ENCODE measurements at places on chromosomes 1 and 21. TPM values are rescaled to one million over a fixed set of nuclear protein-coding genes. Genes with fewer than 3 reads are reported as not detected.
A peak's percentile ranks its signal among the peaks of the same experiment; 100 is the strongest.

Gene CFAP107
- polyA plus RNA-seq = 0.13 TPM

Gene AMY2A
- polyA plus RNA-seq = not detected

Gene LPAR3
- polyA plus RNA-seq = 17.1 TPM

Gene SELE
- polyA plus RNA-seq = not detected

Gene KRTAP12-2
- 0.46 TPM for polyA plus RNA-seq

DNA sequence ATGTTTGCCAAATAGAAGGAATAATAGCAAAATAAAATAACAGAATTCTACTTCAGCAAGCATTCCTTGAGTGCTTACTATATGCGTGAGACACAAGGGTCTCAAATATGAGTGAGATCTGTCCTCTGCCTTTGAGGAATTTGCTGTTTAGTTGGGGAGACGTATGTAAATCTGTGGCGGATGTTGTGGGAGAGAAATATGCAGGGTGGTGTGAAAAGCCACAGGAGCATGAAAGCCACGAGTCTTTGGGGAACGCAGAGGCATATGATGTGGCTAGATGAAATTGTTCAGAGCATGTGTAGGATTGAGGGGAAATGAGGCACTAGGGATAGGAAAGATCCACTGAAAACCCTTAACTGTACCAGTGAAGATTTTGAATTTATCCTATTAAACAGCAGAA, 244.4 kb downstream of the PBX1 start:
- DNase-seq = no peak
- no peak overlapping the region for H3K27ac ChIP-seq
- no peaks in the 10 kb centered on the region for H3K4me1 ChIP-seq
- no peaks in the 10 kb centered on the region for H3K27me3 ChIP-seq
- peaks cover 39% of the 10 kb centered on the region for H3K36me3 ChIP-seq

DNA sequence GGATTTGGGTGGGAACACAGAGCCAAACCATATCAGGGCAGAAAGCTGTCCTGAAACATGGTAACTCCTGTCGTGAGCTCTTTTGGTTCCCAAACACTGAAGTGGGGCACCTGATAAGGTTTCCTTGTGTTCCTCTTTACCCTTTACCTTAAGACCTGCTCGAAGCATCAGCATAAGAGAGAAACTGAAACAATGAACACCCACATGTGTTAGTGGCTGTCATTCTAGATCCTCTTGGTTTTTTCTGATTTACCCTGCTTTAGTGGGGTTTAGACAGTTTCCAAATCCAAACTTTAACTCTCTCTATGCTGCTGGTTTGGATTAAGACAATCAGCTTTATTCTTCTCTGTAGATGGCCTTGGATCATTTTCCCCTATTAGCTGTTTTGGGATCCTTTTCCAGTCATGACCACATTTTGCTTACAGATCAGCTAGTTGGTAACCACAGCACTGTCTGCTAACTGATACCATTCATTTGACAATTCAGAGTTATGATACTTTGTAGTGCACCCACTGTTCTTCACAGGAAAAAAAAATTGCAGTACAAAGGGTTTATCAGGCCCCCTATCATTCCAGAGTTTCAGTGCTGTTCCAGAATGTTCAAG, 975 bp upstream of the MNDA start:
- no peaks in the 10 kb centered on the region for H3K36me3 ChIP-seq
- H3K27me3 ChIP-seq = no peaks in the 10 kb centered on the region
- no peak overlapping the region for H3K4me3 ChIP-seq
- no peak overlapping the region for H3K27ac ChIP-seq
- no peak for DNase-seq

- no peaks in the 10 kb centered on the region for H3K4me1 ChIP-seq
- H3K27me3 ChIP-seq = no peaks in the 10 kb centered on the region
- H3K4me3 ChIP-seq = no peak overlapping the region
- H3K27ac ChIP-seq = no peak overlapping the region
- no peaks in the 10 kb centered on the region for H3K36me3 ChIP-seq
These were observed 21.3 kb downstream of the CHODL start for GRCh38 chr21:18265944-18266343.

DNA sequence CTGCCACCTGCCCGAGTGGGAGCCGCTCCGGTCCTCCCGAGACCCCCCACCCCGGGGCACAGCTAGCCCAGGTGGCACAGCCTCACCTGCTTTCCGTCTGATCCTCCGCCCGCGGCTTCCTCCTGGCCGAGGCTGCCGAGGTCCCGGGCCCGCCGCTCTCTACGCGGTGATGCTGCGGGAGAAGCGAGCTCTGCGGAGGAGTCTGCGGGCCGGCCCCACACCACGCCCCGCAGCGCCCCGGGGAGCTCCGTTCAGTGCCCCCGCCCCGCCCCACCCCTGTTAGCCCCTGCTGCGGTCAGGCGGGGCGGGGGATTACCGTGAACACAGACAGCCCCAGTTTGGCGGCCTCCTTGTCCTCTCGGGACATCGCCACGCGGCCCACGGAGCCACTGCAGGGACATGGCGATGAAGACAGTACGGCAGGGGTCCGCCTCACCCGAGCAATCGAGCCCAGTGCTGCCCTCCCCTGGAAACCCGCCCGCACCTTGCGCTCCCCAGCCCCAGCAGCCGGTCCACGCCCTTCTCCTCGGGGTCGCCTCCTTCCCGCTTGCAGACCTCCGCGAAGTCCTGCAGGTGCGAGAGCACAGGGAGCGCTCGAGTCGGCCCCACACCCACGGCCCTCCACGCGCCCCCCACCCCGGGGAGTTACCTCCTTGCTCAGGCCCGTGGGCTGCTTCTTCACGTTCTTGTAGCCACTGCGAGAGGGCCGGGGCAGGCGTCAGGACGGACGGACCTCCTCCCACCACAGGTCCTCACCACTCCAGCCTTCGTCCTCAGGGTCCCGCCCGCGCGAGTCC, 933 bp downstream of the C1orf35 start:
- no peak for DNase-seq
- no peak overlapping the region for H3K27ac ChIP-seq
- no peaks in the 10 kb centered on the region for H3K27me3 ChIP-seq

DNA sequence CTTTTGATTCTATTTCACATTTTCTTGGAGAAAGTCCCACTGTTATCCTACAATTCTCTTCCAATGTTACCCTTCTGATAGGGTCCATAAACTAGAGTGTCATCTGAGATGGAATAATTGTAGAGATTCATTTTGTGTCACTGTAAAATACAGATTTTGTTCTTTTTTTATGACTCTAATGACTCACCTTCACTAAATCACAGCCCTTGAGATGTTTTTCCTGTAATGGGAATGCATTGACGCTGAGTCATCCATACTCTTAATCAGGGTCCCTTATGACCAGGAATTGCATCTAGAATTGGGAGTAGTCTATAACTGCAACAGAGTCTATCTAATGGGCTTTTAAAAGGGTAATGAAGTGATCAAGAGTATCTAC, 315.5 kb downstream of the TGFB2 start:
- no peaks in the 10 kb centered on the region for H3K4me1 ChIP-seq
- H3K36me3 ChIP-seq = no peaks in the 10 kb centered on the region
- no peaks in the 10 kb centered on the region for H3K27me3 ChIP-seq
- H3K27ac ChIP-seq = no peak overlapping the region
- no peak overlapping the region for H3K4me3 ChIP-seq

GRCh38 chr1:54575605-54576290, 27.7 kb downstream of the ACOT11 start:
- peaks cover 27% of the 10 kb centered on the region for H3K4me1 ChIP-seq
- no peaks in the 10 kb centered on the region for H3K36me3 ChIP-seq
- no peak overlapping the region for H3K27ac ChIP-seq

- H3K4me1 ChIP-seq = no peaks in the 10 kb centered on the region
- no peaks in the 10 kb centered on the region for H3K27me3 ChIP-seq
- H3K27ac ChIP-seq = no peak overlapping the region
- no peak for DNase-seq
These were observed 18.2 kb upstream of the FCGR2A start for GRCh38 chr1:161486806-161487741.

DNA sequence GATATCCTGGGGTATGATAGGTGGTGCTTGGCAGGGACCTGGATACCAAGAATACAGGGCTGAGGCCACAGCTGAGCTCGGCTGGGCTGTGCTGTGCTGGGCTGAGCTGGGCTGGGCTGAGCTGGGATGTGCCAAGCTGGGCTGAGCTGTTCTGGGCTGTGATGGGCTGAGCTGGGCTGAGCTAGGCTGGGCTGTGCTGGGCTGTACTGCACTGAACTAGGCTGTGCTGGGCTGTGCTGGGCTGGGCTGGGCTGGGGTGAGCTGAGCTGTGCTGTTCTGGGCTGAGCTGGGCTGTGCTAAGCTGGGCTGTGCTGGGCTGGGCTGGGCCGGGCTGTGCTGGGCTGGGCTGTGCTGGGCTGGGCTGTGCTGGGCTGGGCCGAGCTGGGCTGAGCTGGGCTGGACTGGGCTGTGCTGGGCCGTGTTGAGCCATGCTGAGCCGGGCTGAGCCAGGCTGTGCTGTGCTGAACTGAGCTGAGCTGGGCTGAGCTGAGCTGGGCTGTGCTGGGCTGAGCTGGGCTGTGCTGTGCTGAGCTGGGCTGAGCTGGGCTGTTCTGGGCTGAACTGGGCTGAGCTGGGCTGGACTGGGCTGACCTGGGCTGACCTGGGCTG, 94.7 kb upstream of the ACTRT2 start:
- H3K27me3 ChIP-seq = no peaks in the 10 kb centered on the region
- no peak overlapping the region for H3K27ac ChIP-seq
- no peaks in the 10 kb centered on the region for H3K36me3 ChIP-seq
- no peaks in the 10 kb centered on the region for H3K4me1 ChIP-seq
- H3K4me3 ChIP-seq = no peak overlapping the region

GRCh38 chr21:38741092-38741949, 64.4 kb upstream of the ETS2 start:
- H3K4me3 ChIP-seq = no peak overlapping the region
- H3K27ac ChIP-seq = no peak overlapping the region
- DNase-seq = no peak
- H3K36me3 ChIP-seq = no peaks in the 10 kb centered on the region
- H3K4me1 ChIP-seq = no peaks in the 10 kb centered on the region

GRCh38 chr1:213852107-213852506, 135.7 kb upstream of the PROX1 start:
- no peak overlapping the region for H3K4me3 ChIP-seq
- no peaks in the 10 kb centered on the region for H3K27me3 ChIP-seq
- H3K4me1 ChIP-seq = no peaks in the 10 kb centered on the region
- no peak for DNase-seq

DNA sequence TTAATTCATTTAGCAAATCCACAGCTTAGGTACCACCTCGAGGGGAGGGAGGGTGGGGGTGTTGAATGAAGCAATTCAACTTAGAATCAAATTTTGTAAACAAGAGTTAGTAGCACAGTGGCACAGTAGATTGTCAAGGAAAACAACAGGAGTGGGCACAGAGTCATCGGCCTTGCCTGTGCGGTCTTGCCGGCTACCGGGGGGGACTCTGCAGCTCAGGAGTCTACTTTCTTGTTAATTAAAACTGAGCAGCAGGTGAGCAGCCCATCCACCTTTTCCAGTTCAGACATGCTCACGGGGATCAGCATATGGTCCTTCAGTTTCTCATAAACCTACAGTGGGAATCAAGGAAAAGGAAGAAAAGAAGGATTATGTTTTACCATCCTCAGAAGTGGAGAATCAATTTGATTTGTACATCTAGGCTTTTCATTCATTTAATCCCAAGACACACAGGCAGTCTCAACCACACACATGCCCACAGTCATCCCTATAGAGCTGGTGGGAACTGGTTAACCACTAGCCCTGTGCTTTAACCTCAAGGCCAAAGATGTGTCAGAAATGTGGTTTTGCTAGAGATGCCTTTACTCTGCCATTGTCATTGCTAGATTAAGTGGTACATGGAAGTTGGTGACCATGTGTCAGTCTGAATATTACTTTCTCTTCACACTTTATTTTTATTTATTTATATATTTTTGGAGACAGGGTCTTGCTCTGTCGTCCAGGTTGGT, 45.0 kb upstream of the BCL10 start:
- DNase-seq = no peak
- H3K4me1 ChIP-seq = no peaks in the 10 kb centered on the region
- no peaks in the 10 kb centered on the region for H3K27me3 ChIP-seq
- no peak overlapping the region for H3K27ac ChIP-seq

DNA sequence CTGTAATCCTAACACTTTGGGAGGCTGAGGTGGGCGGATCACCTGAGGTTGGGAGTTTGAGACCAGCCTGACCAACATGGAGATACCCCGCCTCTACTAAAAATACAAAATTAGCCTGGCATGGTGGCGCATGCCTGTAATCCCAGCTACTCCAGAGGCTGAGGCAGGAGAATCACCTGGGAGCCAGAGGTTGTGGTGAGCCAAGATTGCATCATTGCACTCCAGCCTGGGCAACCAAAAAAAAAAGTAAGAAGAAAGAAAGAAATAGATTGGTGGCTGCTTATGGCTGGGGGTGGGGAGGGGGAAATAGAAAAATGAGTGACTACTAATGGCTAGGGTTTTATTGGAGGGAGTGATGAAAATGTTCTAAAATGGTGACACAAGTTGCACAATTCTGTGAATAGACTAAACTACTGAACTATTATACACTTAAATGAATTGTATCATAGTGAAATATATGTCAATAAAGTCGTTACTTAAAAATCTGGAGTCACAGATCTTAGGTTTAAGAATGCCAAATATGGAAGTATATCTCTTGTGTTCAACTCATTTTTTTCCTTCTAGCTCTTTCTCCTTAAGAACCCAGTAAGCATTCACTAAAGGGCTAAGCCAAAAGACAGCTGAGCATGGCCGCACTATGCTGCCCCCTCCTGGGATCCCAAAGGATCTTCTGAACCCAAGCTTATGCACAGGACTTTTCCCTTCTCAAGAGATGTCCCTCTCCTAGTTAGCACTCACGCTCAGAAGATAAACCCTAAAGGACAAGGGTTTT, 3.2 kb upstream of the NPL start:
- no peaks in the 10 kb centered on the region for H3K4me1 ChIP-seq
- H3K27ac ChIP-seq = no peak overlapping the region
- H3K36me3 ChIP-seq = no peaks in the 10 kb centered on the region
- peak; percentile 74 for DNase-seq
- H3K27me3 ChIP-seq = peaks cover 14% of the 10 kb centered on the region
- no peak overlapping the region for H3K4me3 ChIP-seq

DNA sequence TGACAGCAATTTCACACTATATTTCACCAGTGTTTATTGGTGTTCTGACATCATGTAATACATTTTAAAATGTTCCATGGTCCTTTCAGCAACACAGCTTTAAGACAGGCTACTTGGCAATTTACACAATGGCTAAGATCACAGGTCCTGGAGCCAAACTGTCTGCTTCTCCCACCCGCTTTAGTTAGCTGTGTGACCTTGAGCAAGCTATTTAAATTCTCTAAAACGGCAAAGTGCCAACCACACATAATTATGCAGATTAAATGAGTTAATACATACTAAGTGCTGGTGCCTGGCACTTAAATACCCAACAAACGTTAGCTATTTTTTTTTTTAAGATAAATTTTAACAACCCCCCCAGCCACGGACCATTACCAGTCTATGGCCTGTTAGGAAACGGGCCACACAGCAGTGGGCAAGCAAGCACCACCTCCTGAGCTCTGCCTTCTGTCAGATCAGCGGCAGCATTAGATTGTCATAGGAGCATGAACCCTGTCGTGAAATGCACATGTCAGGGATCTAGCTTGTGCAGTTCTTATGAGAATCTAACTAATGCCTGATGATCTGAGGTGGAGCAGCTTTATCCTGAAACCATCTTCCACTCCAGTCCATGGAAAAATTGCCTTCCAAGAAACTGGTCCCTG, 26.9 kb downstream of the SOD1 start:
- no peaks in the 10 kb centered on the region for H3K4me1 ChIP-seq
- DNase-seq = no peak
- no peak overlapping the region for H3K4me3 ChIP-seq

All from H1 (cell line).